ENCODE measurements at places on chromosomes 4 and X.
A peak's percentile ranks its signal among the peaks of the same experiment; 100 is the strongest.

DNA sequence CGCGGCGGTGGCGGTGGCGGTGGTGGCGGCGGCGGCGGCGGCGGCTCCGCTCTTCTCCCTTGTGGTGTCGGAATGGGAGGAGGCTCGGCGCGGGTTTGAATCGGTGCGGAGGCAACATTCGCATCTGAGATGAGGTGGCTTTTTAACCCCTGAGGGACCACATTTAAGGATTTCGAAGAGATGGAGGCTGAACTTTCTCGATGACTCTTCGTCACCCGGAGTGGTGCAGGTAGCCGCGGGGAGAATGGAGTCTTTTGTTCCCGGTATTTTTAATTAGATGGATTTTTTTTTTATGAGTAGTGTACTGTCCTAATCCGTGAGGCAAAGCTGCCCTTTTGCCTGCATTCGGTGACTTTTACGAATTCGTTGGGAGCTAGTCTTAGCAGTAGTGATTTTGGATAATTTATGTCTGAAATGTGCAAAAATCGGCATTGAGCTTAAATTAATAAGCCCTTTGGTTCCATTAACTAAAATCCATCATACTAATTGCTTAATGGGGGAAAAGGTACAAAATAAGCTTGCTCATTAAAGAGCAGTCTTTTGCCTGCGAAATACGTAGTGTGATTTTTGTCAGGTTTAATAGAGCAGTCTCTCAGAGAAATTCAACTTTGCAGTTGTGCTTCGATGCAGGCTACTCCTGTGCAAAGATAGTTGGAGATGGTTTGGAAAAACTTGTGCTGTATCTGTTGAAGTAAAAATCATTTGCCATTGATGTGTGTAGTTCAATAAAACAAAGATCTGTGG lies 206.2 kb downstream of the TENM3 start:
- no peak for DNase-seq

GRCh38 chrX:117002981-117003380 lies 540.2 kb upstream of the CT83 start:
- DNase-seq: no peak

DNA sequence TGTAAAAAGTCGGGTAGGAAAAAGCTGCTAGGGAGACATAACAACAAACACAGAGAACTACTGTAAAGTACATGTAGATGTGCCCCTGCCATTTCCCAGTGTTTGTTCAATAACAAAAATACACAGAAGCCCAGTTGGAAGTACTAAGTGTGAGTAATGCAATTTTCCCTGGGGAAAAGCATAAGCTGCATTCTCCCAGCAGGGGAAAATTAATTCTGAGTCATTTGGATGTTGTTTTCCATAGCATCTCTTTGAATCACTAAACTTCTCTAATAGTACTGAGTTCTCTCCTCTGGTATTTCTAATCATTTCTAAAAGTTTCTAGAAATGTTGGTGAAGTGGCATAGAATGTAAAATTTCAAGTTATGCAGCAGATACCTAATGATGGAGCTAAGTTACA lies 1114.9 kb downstream of the C4orf33 start:
- DNase-seq: no peak

- no peak for DNase-seq
Observed at GRCh38 chrX:31588355-31588754, 516.5 kb upstream of the FTHL17 start.

DNA sequence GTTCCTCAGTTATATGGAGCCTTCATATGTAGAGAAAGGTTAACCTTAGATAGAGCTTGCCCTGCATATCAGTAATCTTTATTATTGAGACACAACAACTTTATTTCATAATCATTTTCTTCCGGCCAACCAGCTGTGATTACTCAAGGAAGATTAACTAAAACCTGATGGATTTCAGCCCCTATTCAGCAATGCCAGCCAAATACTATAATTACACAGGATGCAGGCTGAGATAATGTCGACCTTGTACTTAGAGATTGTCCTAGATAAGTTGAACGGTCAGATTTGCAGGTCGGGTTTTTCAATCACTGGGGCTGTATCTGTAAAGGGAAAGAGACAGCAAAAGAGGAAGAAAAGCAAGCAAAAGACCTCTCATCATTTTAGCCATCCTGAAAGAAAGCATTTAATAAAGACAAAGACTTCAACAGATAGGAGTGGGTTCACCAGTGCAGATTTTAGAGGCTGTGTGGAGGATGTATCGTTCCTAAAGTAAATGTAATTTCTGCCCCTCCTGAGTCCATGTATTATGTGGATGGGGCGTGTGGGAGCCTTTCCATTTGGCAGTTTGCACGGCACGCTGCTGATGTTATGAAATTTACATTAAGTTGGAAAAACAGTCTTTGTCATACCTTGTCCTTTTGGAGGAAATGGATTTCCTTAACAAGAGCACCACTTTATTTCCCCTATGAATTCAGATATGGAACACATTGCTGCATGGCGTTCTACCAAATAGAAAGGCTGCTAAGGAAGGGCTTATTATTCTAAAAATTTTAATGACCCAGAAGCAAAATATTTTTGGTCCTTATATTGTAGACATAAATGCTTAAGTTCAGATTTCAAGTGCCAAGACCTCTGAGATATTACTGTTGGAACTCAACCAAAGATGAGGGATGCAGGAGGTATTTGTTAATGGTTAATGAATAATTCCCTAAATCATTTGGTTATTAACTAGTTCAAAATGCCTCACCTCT lies 496.7 kb downstream of the SPRY1 start:
- no peak for DNase-seq

GRCh38 chr4:40254608-40255392 lies 58.0 kb downstream of the RHOH start:
- no peak for DNase-seq

DNA sequence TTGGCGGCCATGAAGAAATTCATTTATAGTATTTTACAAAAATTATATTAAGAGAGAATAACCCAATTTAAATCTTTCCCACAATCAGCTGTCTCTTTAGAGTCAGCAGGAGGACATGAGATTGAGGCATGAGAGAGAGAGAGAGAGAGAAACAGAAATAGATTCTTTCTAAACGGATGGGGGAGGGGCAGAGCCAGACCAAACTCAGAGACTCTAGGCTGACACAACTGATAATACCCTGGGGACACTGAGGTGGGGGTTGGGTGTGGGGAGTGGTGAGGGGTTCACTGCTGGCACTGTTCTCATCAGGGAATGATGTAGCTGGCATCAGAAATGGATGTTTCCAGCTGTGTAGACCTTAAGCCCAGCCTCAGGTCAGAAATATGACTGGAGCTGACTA lies 20.5 kb upstream of the HOPX start:
- DNase-seq: no peak

- DNase-seq: peak; percentile 70
Observed at GRCh38 chr4:52038103-52038912, at the start of gene SGCB. SGCB (minus strand) TSS chr4:52038299; CDS start chr4:52038259, 40 bp downstream.

GRCh38 chr4:29565256-29565655 lies 1154.9 kb upstream of the PCDH7 start:
- DNase-seq: no peak

DNA sequence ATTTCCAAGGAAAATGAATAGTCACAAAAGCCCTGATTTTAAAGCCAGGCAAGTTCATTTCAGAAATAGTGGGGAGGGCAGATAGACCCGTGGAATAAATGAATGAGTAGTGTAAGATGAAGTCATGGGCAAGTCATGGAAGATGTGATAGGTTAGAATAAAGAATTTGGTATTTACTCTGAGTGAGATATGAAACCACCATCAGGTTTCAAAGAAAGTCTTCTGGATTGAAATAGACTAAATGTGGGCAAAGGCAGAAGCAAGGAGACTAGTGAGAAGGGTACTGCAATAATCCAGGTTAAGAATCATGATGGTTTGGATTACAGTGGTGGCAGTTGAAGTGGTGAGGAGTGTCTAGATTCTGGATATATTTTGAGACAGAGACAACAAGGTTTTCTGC lies 218.5 kb upstream of the AFF2 start:
- no peak for DNase-seq

- DNase-seq: peak; percentile 1
Observed at GRCh38 chr4:164779811-164780216, 25.9 kb downstream of the SMIM31 start.

GRCh38 chr4:71526637-71527406 lies 188.0 kb downstream of the SLC4A4 start:
- DNase-seq: no peak

- DNase-seq: no peak
Observed at GRCh38 chrX:9466124-9466495, 1.3 kb downstream of the TBL1X start.

GRCh38 chrX:106935175-106935574 lies 15.0 kb downstream of the CLDN2 start:
- no peak for DNase-seq

GRCh38 chrX:21581479-21581878 lies 76.7 kb downstream of the KLHL34 start:
- DNase-seq: no peak

DNA sequence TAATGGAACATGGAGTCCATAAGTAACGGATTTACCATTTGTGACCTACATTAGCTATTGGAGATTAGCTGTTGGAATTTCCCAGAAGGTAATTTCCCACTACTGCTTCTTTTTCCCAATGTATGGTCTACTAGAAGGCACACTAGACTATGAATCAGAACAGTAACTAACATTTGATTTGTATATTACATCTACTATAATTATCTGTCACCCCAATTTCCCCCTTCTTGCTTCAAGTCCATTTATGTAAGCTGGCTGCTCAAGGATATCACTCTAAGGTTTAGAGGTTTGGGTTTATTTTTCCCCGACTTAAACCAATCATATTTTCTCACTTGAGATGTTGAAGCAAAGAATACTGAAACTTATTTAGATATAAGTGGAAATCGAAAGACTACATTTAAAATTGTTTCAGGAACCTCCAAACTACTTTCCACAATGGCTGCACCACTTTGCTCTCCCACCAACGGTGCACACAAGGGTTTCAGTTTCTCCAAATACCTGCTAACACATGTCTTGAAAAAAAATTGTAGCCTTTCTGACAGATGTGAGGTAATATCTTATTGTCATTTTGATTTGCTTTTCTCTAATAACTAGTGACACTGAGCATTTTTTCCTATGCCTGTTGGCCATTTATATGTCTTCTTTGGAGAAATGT lies 33.3 kb upstream of the H2AZ1 start:
- no peak for DNase-seq

- DNase-seq: no peak
Observed at GRCh38 chr4:73803213-73803612, 33.3 kb upstream of the CXCL6 start.

GRCh38 chr4:176149680-176150355 lies 45.6 kb downstream of the SPATA4 start:
- DNase-seq: no peak

- no peak for DNase-seq
Observed at GRCh38 chr4:99159699-99160098, 15.6 kb upstream of the ADH4 start.

DNA sequence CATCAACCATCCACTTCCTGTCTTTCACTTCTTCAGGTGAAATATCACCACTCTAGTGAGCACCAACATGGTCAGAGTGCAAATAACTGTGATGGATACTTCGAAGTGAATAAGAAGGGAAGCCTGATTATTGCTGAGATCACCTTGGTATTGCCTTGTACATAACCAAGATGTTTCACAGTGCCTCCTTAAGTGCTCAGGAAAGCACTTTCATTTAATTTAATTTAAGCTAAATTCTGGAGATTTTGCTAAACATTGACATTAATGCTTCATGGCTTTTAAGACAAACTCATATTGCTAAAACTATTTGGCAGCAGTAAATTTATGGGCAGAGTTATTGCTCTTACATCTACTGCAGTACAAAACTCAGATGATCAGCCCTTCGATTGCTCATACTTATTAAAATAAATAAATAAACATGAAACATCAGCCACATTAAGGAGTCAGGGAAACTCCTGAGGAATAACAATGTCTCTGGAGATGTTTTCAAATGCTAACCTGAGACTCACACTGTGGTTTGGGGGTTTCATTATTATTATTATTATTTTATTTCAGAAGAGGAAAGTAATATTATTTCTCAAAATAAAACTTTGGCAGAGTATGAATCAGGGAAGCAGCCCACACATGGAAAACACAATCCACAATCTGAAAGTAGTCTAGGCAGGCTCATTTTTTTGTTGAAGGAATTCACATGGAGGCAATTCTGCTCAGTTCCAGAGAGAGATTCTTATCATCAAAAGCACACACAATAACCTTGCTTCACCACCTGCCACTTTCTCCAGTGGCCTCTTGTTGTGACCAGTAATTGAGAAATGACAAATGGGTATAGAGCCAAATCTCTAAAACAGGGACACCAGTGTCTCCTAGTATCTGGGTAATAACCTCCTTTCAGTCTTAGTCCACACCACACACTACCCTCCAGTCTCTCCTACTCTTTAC lies 344.2 kb downstream of the MAPK10 start:
- no peak for DNase-seq

DNA sequence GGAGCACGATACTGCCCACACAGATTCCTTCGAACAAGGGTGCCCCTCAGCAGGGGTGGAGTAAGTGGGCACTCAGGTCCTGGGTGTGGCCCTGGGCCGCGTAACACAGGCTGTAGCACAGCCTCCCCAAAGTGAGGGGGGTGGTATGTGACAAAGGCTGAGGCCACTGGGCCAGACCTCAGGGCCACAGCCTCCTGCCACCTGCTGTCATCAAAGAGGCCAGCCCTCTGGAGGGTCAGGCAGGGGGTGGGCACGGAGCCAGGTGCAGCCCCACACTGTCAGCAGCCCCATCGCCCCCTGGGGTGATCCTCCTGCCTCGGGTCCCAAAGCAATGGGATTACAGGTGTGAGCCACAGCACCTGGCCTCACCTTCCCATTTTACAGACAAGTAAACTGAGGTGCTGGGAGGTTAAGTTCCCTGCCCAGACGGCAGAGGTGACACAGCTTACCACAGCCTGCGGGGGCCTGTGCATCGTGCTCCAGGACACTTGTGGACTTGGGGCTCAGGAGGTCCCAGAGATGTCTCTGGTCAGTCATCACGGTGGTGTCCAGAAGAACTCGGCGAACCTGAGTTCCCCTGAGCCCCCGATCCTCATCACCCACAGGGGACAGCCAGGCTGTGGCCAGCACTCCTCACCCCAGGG lies 27.5 kb upstream of the MXD4 start:
- DNase-seq: no peak

GRCh38 chr4:185637163-185637875 lies 102.0 kb upstream of the PDLIM3 start:
- no peak for DNase-seq

GRCh38 chrX:29071525-29072320 lies 484.5 kb downstream of the IL1RAPL1 start:
- DNase-seq: no peak

GRCh38 chr4:146453181-146453807 lies 68.4 kb downstream of the SLC10A7 start:
- no peak for DNase-seq

- no peak for DNase-seq
Observed at GRCh38 chr4:67746797-67747495, 7.2 kb downstream of the GNRHR start.

GRCh38 chrX:102859550-102859871 lies 77.6 kb upstream of the RAB40AL start:
- DNase-seq: no peak

DNA sequence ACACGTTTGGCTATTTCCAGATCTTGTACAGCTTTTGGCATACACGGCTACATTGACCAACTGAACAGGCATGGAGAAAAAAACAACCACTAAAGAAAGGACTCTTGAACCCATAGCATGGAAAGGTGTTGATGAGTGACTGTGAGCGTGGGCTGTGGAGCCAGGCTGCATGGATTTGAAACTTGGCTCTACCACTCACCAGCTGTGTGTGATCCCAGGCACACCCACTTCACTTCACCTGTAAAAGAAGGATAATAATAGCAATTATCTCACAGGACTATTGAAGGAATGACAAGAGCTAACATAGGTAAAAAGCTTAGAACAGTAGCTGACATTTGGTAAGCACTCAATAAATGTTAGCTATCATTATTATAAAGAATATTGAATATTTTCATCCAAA lies 301.7 kb upstream of the CPEB2 start:
- DNase-seq: no peak
